GF-D8 (cell line): ENCODE measurements at places on chromosomes 12 and 14.

GRCh38 chr12:131618303-131618658, 92.6 kb upstream of the SFSWAP start:
- no peak for DNase-seq

- no peak for DNase-seq
Observed at GRCh38 chr12:21973221-21973620, 32.0 kb upstream of the ABCC9 start.

DNA sequence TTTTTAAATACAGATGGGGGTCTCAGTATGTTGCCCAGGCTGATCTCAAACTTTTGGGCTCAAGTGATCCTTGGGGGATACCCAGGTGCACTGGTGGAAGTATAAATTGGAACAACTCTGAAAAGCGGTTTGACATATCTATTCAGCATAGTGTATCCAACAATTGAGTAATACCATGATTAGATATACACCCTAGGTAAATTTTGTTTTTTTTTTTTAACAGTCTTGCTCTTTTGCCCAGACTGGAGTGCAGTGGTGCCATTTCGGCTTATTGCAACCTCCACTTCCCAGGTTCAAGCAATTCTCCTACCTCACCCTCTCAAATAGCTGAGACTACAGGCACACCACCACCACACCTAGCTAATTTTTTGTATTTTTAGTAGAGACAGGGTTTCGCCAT, 31.6 kb upstream of the SLC25A3 start:
- DNase-seq = no peak

GRCh38 chr12:60072911-60073310, 477.1 kb downstream of the SLC16A7 start:
- DNase-seq = no peak

DNA sequence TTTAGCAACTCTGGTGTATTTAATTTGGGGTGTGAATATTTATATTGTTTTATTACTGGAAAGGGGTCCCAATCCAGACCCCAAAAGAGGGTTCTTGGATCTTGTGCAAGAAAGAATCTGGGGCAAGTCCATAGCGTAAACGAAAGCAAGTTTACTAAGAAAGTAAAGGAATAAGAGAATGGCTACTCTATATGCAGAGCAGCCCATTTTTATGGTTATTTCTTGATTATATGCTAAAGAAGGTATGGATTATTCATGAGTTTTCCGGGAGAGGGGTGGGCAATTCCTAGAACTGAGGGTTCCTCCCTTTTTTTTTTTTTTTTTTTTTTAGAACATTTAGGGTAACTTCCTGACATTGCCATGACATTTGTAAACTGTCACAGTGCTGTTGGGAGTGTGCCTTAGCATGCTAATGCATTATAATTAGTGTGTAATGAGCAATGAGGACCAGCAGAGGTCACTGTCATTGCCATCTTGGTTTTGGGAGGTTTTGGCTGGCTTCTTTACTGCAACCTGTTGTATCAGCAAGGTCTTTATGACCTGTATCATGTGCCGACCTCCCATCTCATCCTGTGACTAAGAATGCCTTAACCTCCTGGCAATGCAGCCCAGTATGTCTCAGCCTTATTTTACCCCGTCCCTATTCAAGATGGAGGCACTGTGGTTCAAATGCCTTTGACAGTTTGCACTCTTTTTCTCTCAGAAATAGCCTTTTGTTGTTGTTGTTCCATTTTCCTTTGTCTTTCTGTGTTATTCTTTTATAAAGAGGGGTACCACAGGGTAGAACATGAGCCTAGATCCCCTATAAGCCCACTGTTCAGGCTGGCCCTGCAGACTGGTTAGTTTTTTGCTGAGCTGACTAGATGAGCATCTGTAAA, 75.5 kb upstream of the DCD start:
- no peak for DNase-seq

DNA sequence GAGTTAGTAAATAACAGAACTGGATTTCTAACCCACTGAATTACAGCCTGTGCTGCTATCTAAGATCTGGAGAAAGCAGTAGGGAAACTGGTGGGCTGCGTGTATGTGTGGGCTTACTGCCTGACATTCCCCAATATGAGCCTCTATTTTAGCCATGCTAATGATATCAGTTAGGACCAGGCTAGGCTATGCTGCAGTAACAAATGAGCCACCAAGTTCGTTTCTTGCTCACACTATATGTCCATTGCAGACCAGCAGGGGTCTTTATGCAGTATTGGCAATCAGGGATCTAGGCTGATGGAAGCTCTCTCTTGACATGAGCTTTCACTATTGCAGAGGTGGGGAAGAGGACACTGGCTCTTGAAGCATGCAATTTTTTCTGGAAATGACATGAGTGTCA, 40.4 kb downstream of the FOS start:
- no peak for DNase-seq

DNA sequence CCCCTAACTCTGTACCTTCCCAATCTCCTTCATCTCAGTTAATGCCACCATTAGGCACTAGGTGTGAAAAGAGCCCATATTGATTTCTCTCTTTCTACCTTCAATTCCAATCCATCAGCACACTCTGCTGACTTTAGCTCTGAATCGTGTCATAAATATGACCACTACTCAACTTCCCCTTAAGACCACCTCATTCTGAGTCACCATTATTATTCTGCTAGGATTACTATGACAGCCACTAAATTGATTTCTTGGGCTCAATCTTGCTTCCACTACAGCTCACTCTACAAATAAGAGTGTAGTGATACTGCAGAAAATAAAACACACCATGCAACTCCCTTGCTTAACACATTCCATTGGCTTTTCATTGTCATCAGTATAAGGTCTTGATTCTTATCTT, 1449.0 kb upstream of the FLRT2 start:
- DNase-seq = no peak

DNA sequence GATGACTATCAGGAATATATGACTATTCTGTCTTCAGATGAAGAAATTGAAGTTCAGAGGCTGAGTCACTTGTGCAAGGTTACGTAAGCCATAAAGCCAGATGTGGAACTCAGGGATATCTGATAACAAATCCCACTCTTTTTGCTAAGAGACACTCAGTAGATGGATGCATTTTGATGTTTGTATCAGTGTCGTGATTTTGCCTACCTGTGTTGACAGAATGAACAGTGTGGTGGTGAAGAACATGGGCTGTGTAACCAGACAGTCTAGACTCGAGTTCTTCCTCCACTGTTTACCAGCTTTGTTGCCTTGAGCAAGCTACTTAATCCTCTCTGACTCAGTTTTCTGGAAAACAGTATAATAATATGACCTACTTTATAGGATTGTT, 93.9 kb downstream of the DAAM1 start:
- DNase-seq = no peak
